ENCODE measurements at places on chromosomes 16 and 17. TPM values are rescaled to one million over a fixed set of nuclear protein-coding genes. Genes with fewer than 3 reads are reported as not detected.

The MPV17L gene
- total RNA-seq: 0.11 TPM

The CD300E gene
- not detected for total RNA-seq

The AGRP gene
- total RNA-seq: not detected

The CDYL2 gene
- 15.6 TPM for total RNA-seq

The C16orf54 gene
- total RNA-seq: 8.8 TPM

The CHST6 gene
- total RNA-seq: not detected

The FN3K gene
- 1.3 TPM for total RNA-seq

The AANAT gene
- not detected for total RNA-seq

The ARMC7 gene
- total RNA-seq: 13.2 TPM

The BIRC5 gene
- total RNA-seq: 5.4 TPM

The ZNF423 gene
- not detected for total RNA-seq

The KRTAP9-8 gene
- total RNA-seq: not detected

The ATAD5 gene
- 20.6 TPM for total RNA-seq

The SLC16A6 gene
- 5.9 TPM for total RNA-seq

The OR4D1 gene
- total RNA-seq: 0.33 TPM

The ADAT1 gene
- total RNA-seq: 39.1 TPM

DNA sequence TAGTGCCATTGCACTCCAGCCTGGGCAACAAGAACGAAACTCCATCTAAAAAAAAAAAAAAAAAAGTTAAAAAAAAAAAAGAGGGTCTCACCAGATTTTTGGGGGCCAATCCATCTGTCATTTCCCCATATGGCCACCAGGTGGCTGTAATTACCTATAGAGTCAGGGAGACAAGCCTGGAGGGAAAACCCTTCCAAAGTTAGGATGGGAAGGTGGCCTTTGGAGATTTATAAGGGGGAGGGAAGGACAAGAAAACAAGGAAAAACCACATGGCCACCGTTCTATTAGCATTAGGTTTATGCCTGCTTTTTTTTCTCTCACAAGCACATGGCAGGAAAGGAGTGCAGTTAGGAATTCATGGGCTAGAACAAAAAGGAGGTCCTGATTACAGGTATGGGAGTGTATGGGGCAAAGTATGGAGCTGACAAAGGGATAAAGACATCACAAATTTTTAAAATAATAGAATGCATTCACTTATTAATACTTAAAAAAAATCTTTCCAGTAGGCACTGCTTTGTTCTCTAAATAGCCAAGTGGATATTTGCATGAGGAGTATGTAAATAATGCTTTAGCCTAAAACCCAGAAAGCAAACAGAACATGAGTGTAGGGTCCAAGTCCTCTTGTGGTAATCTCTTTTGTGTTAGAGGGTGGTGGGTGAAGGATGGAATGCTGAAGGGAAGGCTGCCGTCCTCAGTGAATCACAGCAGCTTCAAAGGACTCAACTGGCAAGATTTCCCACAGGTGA lies 5.1 kb downstream of the CYB5D1 start:
- peak; percentile 44 for DNase-seq

- no peak for DNase-seq
These were observed 7.4 kb downstream of the GLIS2 start for GRCh38 chr16:4323071-4323844.

DNA sequence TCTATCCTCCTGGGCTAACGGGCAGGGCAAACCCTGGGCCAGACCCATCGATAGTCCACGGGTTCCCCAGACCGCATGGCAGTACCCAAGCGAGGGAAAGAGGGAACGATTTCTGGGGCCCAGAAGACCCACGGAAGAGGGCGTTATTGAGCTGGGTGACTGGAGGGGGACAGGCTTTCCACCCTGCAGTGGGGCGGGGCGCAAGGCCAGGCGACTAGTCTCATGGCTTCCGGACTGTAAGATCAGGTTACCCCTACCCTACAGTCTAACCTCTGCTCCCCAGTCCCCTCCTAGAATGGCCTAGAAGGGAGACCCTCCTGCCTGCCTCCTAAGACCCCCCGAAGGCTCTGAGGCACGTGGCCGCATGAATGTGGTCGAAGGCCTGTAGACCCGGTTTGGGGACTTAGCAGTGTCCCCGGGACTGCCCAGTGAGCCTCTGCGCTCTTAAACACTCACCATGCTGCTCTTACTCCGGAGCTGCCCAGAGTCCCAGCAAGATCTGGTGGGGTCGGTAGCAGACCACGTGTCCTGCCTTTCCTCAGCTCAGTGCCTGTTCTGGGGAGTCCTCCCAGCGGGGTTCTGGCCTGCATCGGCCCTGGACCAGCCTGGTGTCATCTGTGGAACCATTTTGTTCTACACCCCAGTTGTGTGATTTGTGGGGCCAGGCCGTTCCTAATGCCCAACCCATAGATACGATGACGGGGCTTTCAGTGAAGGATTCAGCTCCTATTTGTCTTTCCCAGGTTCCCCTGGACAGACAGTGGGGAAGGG lies 13.2 kb upstream of the AURKB start:
- DNase-seq: peak; percentile 34

DNA sequence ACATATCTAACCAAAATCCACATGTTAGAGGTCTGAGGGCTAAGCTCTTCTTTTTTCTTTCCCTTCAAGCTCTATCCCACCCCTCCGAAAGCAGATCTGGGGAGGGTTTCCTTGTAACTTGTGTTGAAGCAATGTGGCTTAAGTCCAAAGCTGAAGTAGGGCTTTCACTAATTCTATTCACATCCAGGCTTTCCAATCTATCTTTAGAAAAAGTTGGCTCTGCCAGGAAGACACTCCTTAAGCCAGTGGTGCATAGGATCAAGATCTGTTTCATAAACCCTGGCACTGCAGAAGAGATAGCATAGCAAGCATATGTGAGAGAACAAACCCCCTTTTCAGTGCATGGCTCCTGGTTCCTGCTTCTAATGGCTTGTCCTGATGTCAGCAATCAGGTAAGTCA lies 34.9 kb upstream of the DHX40 start:
- no peak for DNase-seq

GRCh38 chr16:85321509-85322271 lies 209.4 kb upstream of the CIBAR2 start:
- no peak for DNase-seq

- DNase-seq: no peak
These were observed 792 bp downstream of the TMEM231 start for GRCh38 chr16:75555213-75555706.

DNA sequence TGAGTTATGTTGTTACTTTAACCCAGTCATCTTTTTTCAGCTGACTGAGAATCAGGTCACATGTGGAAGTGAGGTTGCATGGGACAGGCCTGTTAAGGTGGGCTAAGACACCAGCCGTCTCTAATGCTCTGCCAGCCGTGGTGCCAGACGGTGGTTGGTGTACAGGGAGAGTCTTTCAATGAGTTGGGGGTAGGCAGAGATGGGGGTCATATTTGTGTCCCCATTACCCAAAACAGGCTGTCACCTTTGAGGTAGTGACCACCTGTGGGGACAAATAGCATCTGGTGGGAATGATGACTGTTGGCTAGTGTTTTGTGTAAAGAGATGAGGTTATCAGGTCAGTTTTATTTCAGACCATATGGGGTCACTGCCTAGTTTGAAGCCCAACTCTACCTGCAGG lies 1.8 kb downstream of the RPL38 start:
- no peak for DNase-seq

DNA sequence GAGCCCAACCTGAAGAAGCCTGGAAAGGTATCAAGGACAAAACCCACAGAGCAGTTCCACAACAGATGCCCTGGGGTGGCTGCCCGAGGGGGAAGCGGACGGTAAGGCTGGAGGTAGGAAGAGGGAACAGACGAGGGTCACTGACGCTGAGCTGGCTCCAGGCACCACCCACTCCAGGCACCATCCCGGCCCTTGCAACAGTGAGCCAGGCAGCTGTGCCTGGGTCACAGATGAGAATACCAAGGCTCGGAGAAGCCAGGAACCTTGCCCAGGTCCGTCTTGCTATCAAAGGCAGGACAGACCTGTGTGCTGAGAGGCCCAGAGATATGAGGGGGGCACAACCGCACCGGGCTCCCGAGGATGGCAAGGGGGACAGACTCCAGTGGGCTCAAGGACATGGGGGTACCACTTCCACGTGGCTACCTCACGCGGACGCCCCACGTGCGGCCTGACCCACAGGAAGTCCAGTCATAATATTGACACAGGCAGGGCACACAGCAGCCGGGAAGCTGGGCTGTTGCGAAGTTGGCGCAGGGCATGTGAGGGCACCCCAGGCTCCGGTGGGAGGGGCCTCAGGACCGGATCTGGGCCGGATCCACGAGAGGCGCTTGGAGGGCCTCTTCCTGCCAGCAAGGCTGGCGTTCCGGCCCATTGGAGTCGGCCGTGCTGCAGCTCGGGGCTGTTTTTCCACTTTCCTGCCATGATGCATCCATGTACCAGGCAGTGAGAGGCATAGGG lies 29.9 kb downstream of the PEMT start:
- DNase-seq: no peak

GRCh38 chr17:79214459-79214858 lies 139.8 kb downstream of the ENGASE start:
- DNase-seq: no peak

GRCh38 chr16:49483651-49484450 lies 110.2 kb downstream of the C16orf78 start:
- DNase-seq: no peak

- no peak for DNase-seq
These were observed 57.4 kb downstream of the SLC47A1 start for GRCh38 chr17:19590912-19591551.

- DNase-seq: no peak
These were observed 46.9 kb upstream of the TAC4 start for GRCh38 chr17:49894761-49895160.

GRCh38 chr16:63617047-63617989 lies 1504.5 kb downstream of the CDH11 start:
- DNase-seq: no peak

GRCh38 chr16:1036166-1036565 lies 36.4 kb upstream of the SSTR5 start:
- DNase-seq: no peak

DNA sequence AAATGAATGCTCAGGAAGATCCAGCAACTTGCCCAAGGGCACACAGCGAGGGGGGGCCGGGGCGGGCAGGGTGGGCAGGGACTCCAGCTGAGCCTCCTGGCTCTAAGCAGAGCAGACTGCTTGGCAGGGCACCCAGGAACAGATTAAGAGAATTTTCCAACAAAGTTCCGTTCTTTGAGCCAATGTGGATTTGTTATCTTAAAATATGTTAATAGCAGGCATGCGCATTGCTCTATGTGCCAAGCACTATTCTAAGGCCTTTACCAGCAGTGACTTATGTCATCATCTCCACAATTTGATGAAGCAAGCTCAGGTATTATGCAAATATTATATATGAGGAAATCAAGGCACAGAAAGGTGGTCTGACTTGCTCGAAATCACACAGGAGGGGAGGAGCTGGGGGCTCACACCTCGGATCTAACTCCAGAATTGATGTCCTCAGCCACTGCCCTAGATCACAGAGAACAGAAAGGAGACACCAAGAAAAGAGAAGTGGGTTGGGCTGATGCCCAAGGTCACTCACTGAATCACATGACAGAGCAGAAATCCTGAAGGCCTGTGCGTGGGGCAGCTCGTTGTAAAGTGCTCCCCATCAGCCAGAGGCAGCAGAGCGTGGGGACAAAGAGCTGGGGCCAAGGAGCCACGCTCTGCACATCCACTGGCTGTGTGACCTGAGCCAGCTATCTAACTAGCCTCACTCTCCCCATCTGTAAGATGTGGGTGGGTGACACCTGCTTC lies 23.2 kb upstream of the MEAK7 start:
- no peak for DNase-seq

DNA sequence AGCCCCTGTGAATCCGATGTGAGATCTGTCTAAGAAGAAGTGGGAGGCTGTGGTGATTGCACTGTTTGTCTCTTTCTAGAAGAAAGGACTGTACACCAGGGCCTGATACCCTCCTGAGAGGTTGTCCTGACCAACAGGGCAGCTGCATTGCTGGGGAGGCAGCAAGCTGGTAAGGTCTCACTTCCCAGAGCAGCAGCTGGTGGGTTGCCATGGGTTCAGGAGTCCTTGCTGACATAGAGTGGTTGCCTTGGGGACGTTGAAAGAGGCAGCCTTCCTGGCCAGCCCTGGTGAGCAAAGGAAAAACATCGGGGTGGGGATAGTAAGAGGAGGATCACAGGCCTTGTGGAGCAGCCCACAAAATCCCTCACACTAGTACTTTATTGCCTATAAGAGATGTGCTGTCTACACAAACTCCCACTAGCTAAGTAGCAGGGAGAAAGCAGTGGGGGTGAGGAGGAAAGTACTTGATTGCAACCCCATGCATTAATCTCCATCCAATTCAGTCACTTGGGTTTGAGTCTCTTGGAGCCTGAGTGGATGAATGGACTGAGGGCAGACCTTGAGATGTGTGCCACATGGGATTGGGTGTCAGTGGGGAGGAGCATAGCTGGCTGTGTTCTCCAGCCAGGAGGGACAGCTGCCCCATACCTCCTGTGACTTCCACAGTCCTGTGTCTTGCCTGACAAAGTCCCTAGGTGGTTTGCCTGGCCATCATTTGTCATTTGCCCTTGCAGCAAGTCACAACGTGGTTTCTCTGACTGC lies 143.8 kb upstream of the RPL38 start:
- no peak for DNase-seq

DNA sequence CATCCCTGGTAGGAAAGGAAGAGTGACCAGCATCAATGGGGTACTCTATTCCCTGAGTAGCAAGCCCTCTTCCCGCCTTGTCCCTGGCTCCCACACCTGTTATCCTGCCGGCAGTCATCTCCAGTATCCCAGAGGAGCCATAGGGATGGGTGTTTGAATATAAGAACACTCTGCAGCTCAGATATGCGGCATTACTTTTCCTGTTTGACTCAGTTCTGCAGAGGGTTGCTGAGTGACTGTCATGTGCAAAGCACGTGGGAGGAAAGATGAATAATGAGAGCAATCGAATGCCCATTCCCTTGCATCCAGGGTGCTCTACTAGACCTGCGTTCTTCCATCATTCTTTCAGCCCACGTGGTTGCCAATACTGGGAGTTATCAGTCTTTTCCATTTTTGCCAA lies 115.1 kb downstream of the PRKCB start:
- no peak for DNase-seq

Data from activated T-cell treated with anti-CD3 and anti-CD28 coated beads, Interleukin-2, amount 50 U/mL, for 4 hours (primary cell).